Daoy (cell line): ENCODE measurements at places on chromosomes 12 and 14. TPM values are rescaled to one million over a fixed set of nuclear protein-coding genes. Genes with fewer than 3 reads are reported as not detected.

GRCh38 chr12:88820012-88820411 lies 239.7 kb upstream of the KITLG start:
- DNase-seq = no peak

DNA sequence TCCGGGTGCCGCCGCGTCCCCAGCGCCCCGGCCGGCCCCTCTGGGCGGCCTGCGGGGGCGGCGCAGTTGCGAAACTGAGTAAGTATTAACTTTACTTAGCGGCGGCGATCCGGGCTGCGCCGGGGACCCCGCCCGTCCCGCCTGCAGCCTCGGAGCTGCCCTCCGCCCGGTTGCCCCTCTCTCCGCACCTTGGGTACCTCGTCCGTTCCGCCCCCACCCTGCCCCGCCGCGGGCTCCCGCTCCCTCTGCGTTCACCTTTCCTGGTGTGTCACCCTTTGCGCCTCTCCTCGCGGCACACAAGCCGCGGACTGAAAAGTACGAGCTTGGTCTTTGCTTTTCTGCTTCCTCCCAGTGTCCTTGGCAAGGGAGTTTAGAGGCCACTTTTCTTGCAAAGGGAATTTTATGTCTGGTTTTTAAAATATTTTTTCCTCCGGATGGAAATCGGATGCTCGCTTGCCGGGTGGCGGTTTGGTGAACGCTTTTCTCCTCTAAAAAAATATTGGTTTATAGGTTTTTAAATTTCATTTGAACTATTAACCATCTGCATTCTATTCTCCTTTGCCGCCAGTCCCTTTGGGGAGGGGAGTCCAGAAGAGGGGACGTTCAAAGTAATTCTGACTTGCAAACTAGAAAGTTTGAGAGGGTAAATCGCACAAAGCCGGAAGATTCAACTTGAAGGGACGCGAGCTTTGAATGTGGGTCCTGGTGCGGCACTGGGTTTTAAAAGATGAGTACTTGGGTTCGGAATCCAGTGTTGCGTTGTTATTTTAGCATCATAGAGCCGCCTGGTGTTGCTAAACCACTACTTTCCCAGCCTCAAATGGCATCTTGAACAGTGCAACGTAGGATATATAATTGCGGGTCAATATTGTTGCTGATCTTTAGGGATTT lies 834 bp downstream of the RASSF8 start:
- DNase-seq = peak; percentile 72

DNA sequence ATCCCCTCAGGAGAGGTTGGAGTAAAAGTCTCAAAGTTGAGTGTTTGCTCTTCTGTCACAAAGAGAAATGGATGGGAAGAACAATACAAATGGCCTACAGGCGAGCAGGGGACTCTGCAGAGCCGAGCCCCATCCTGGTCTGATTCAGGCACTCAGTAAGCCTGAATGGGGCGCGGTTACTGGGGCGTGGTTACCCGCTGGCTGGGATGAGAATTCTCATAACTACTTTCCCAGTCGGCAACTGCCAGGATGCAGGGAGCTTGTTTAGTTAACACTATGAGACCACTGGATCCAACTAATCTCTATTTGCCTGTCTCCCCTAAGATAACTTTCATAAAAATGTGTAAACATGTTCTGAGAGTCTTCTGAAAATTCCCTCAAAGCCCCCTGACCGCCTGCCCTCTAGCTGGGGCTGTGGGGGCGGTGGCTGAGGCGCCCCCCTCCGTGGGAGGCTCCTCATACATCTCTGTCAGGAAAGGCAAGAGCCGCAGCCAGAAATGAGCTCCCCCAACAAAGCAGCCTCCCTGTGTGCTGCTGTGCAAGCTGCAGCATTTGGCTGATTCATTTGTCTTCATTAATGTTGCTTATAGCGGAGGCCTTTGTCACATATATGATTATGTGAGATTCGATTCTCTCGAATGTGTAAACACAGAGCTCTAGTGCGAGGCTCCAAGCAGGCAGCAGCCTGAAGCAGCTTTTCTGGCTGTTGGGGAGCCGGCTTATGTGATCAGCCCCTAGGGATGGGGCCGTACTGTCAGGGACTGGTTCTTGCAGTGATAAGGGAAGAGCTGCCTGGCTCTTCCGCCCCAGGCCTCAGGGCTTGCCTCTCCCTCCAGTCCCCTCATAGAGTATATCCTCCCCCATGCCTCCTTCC lies 126.1 kb upstream of the ARHGAP5 start:
- DNase-seq = peak; percentile 77

- no peak for DNase-seq
Observed at GRCh38 chr12:28776913-28777422, 372.1 kb upstream of the FAR2 start.

DNA sequence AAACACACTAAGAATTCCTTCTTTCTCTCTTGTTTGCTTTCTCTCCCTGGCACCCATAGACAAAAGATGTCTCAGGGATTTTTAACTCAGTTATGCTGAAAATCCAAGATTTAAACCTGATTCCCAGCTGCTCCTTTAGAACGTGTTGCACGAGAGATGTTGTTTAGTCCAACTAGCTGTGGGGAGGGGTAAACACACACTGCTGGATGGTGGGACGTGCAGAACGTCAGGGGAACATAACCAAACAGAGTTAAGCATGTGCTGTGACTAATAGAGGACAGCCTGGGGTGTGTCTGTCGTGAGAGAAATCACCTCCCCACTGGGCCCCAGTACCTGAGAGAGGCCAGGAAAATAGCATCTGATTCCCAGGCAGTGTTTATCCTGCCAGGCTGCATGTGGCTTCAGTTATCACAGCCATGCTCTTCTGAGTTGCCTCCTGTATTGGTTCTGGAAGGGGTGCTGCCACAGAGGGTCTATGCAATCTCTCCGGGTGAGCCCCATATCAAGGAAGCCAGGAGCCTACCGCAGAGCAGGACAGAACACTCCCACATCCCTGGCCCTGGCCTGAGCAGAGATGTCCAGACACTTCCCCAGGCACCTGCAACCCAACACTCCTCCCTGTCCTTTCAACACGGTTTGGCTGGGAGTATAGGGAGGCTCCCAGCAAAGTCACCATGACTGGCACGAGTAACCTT lies 112.7 kb upstream of the EGLN3 start:
- no peak for DNase-seq

- DNase-seq = no peak
Observed at GRCh38 chr12:62284749-62285148, 24.5 kb downstream of the USP15 start.

GLTP gene
- 47.4 and 49.7 TPM in 2 replicates for total RNA-seq

ALKBH2 gene
- 29.4 and 43.5 TPM in 2 replicates for total RNA-seq

CIROP gene
- total RNA-seq = not detected in 2 replicates

EML1 gene
- total RNA-seq = 95.5 and 101 TPM in 2 replicates
